Left ventricle myocardium superior (tissue), 1 donor: ENCODE measurements at places on chromosomes 3 and 15.

DNA sequence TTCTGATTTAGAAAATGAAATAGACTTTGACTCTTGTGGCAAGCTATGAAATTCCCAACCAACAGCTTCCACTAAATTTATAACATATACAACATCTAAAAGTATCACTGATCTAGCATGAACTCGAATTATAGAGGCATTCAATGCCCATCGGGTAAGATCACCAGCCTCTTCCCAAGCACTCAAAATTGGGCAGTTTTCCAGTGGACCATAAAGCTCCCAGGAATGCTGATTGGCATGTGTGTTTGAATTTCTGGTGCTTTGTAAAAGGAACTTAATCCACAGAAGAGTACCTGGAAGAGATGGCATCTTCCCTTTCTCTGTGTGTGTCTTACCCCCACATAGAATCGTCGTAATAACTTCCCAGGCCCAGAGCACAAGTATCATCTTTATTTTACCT lies 10.0 kb downstream of the LRTM1 start:
- DNase-seq = no peak

DNA sequence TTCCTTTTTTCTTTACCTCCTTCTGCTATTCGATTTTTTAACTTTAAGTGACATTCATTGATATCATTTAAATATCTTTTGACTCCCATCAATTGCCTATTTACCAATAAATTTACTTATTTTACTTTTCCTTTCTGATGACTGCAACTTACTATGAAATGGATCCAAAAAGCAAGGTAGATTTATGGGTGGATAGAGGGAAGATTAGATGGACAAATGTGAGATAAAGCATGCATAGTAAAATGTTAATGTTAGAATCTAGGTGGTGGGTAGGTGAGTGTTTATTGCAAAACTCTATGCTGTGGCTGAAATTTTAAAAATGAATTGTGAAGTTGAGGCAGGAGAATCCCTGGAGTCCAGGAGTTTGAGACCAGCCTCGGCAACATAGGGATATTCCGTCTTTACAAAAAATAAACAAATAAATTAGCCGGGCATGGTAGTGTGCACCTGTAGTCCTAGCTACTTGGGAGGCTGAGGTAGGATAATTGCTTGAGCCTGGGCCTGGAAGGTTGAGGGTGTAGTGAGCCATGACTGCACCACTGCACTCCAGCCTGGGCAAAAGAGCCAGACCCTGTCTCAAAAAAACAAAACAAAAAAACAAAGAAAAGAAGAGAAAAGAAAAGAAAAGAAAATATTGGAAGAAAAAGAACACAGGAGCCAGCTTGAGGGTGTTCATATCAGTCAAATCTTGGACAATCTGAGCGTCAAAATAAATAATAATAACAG lies 6.1 kb upstream of the PDCD6IP start:
- no peak for DNase-seq

DNA sequence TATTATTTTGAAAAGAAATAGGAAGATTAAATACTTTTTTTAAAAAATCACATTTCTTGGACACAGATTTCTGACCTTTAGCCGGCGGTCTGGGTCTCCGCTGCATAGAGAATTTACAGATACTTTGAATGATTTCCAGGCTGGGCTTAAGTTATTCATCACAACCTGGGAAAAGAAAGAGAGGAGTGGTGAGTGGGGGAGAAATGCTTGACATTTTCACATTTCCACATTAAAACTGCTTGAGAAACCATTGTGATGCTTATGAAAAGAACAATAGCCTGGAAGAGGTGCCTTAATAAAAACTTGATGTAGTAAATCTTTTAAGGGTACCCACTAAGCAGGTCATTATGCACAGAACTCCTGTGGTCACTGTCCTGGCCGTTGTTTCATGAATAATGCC lies 166.8 kb upstream of the MRPL3 start:
- no peak for DNase-seq

GRCh38 chr15:36755341-36756000 lies 176.0 kb downstream of the CDIN1 start:
- no peak for DNase-seq

DNA sequence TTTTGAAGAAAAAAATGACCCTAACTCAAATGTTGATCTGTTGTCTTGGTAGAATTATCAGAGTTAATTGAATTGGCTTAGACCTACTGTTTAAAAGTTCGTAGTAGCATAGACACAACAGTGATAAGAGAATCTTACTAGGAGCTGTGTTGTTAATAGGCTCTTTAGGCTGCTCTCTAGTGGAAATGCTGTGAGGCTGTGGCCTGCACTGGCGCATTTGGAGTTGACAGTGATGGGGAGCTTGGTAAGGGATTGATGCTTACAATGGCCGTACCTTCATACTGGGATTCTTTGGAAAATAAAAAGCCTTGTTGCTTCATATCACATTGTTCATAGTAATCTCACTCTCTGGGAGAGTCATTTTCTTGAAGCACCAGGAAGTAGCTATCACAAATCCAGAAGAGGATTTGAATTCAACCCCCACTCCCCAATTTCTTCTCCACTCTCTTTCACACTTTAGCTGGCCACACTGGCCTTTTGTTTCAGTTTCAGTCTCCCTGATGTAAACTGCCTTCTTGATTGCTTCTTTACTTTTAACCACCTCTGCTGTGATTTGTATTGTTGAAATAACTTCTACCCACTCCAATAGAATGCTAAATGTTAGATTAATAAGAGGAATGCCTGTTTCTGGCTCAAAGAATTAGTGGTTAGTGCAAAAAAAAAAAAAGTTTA lies 56.6 kb downstream of the CEP63 start:
- no peak for DNase-seq

- DNase-seq = no peak
Measured at GRCh38 chr3:193971261-193971751, 164.6 kb upstream of the HES1 start.
